ENCODE measurements at places on chromosomes 5 and 9.

GRCh38 chr9:97510797-97511654, 9.6 kb downstream of the TMOD1 start:
- DNase-seq = peak; percentile 88

GRCh38 chr5:15585841-15586591, 86.0 kb downstream of the FBXL7 start:
- no peak for DNase-seq

DNA sequence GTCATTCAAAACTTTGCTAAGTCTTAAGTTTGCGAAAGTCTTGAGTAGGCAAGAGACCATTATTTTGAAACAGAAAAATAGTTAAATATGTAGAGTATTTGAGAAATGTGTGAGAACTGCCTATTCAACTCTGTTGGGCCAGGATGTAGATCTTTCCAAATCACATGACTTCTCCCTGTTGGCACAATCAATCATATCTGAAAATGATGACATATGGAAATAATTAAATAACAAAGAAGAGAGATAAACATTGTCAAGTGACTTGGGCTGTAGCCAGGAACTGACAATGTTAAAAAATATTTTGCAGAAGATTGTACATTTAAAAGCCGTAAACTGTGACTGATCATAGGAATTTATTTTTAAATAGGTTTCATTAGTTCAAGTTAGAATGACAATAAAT, 104.6 kb upstream of the IL6ST start:
- DNase-seq = peak; percentile 26

DNA sequence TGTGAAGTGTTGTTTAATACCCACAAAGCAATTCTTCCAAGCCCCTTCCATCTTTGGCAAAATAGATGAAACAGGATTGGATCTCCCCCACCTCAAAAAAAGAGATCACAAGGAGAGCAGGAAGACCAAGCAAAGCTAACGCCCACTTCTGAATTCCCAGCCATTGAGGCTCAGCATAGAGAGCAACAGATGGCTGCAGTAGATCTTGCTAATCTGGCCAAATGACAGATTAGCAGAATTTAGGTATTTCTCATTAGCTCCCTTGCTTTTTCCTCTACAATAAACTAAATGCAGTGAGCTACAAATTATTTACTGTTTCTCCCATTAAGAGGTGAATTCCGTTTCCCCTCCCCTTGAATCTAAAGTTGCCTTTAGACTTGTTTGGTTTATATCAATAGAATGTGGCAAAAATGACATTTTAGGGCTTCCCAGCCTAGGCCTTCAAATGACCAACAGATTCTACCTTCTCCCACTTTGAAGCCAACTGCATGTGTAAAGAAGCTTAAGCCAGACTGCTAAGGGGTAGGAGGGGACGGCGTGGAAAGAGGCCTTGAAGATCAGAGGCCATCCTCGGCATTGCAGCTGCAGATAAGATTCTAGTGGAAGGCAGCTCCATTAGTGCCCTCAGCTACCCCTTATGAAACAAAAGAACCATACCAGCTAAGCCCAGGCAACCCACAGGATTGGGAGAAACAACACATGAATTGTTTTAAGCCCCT, 56.8 kb upstream of the CPEB4 start:
- DNase-seq = no peak

DNA sequence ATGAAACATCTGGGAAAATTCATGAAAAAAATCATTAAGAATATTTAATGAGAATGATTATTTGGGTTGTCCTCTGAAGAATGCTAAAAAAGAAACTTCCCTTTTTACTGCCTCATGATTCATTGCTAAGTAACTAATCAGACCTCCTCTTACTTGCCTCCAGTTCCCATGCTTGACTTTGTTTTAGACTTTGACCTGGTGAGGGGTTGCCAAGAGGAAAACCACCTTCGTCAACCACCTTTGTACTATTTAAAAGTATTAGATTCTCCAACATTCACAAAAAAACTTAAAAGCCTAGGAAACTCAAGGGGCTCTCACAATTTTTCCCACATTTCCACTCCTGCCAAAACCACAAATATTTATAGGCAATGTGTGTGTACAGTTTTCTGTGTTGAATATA, 115.2 kb upstream of the ST8SIA4 start:
- peak; percentile 4 for DNase-seq

GRCh38 chr9:132792547-132792946, 85.5 kb downstream of the AK8 start:
- DNase-seq = no peak

- DNase-seq = peak; percentile 80
Measured at GRCh38 chr5:98770209-98770910, 3.1 kb upstream of the RGMB start.

GRCh38 chr5:128667152-128667551, 129.1 kb upstream of the FBN2 start:
- DNase-seq = no peak

DNA sequence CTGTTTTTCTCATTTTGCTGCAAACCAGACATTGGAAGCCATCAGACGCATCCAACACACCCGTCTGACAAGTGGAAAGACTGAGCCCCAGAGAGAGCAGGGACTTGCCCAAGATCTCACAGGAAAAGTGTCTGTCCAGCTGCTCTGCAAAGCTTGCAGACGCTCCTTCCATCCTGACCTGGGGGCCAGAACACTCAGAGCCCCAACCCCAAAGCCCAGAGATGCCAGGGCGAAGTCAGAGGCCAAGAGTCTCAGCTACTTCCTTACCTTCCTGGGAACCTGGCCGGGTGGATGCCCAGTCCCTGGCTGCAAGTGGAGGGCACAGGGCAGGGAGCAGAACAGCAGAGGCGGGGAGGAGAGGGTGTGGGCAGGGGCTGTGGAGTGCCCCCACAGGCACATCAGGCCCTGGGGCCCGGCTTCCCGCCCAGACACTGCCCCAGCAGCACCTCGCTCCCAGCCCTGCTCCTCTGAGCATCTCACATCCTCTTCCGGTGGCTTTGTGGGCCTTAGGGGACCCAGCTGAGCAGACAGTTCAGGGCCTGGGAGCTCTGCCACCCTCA, 9.7 kb upstream of the RALGDS start:
- no peak for DNase-seq

DNA sequence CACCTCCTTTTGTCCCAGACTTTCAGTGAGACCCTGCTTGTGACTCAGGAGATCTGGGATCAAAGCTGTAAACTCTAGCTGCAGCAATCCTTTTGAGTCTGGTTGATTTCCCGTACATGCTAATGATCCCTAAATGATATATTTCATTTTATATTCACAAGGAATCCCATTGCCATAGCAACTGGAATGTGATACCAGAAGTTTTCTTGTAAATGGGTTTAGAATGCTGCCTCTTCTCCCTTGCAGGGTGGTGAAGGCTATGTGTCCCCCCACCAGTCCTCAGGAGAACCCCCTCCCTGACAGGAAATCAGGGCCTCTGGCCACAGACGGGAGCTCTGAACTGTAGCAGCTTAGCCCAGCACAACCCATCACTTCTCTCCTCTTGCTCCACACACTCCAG, 215.0 kb downstream of the FSTL4 start:
- no peak for DNase-seq

GRCh38 chr5:176868731-176869130, 30.4 kb downstream of the HK3 start:
- DNase-seq = no peak

DNA sequence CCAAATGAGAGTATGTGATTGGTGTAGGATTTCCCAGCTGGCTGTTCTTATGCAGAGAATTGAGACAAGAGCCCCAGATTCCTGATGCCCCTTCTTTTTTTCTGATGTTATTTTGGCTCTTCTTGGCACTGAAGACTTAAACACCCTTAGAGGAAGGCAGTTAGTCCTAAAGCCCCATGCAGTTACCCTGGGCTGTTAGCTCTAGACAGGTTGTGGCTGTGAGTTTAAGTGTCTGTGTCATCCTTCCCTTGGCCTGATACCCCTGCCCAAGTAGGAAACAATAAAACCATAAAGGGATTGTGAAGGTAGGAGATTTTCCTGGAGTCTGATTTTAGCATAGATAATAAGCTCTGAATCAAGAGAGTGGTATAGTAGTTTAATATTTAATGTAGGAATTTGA, 13.2 kb downstream of the TNPO1 start:
- DNase-seq = no peak

DNA sequence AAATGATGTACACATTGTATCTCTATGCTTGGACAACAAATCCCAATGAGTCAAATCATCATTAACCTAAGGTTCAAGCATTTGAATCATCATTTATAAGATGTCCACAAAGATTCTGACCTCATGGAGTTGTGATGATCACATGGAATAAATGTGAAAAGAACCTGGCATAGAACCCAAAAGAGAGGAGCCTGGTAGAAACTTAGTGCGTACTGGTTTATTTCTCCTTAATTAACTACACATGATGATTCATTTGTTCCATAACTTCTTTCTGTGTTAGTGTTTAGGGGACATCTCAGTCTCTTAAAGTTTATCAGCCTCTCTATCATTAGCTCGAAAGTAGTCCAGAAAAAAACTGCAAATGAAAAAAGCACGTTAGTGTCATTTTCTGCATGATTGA, 411.6 kb downstream of the BRINP1 start:
- no peak for DNase-seq

- DNase-seq = no peak
Measured at GRCh38 chr5:160492565-160492964, 70.9 kb downstream of the PTTG1 start.

DNA sequence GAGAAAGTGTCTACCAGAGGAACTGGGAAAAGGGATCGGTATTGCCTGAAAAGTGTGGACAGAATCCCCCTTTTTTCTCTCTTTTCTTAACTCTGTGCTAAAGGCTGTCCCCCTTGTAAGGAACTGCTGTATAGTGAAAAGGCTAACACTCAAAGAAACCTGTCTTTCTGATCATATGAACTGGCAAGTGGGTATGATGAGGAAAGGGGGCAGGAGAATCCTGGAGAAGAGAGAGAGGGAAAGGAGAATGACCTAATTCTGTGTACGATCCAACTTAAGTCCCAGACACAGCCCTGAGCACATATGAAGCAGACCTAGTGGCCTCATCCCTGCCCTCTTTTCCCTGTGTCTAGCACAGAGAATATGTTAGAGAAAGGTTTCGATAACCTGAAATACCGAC, 967 bp downstream of the ANKRD31 start:
- DNase-seq = no peak

All from astrocyte of the spinal cord (primary cell).